ENCODE measurements at places on chromosomes 2 and 18. TPM values are rescaled to one million over a fixed set of nuclear protein-coding genes. Genes with fewer than 3 reads are reported as not detected.
A peak's percentile ranks its signal among the peaks of the same experiment; 100 is the strongest.

PDE11A gene
- 0.36 TPM for total RNA-seq

HRH4 gene
- total RNA-seq, result under 0.01 TPM

DNA sequence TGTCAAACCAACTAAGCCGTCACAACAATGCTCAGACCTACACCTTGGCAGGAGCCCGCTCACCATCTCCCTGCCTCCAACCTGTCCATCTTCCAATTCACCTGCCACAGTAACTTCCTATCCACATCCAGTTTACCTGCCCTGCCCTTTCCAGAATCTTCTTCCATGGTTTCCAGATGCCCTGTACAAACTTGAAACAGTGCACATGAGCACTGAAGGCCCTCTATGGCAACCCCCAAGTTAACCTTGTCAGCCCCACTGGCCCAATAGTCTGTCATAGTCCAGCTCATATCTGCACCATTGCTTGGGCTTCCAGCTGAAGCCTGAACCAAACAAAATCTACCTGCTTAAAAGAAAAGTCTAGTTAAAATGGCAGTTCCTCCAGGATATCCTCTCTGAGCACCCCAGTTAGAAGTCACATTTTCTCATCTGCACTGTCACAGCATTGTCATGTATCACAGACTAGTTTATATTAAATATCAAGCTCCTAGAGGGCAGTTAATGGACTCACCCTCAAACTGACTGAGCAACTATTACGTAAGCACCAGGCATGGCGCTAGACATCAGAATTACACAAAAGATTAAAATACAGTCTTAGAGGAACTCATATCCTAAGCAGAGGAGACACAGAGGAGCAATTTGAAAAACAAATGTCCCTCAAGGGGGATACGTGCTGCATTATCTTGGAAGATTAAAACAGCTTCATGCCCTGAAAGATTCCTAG is 11.6 kb downstream of the NFE2L2 start:
- H3K27ac ChIP-seq, result peak overlapping the region; percentile 48
- no peak overlapping the region for H3K4me3 ChIP-seq
- H3K36me3 ChIP-seq, result peaks cover 29% of the 10 kb centered on the region

DNA sequence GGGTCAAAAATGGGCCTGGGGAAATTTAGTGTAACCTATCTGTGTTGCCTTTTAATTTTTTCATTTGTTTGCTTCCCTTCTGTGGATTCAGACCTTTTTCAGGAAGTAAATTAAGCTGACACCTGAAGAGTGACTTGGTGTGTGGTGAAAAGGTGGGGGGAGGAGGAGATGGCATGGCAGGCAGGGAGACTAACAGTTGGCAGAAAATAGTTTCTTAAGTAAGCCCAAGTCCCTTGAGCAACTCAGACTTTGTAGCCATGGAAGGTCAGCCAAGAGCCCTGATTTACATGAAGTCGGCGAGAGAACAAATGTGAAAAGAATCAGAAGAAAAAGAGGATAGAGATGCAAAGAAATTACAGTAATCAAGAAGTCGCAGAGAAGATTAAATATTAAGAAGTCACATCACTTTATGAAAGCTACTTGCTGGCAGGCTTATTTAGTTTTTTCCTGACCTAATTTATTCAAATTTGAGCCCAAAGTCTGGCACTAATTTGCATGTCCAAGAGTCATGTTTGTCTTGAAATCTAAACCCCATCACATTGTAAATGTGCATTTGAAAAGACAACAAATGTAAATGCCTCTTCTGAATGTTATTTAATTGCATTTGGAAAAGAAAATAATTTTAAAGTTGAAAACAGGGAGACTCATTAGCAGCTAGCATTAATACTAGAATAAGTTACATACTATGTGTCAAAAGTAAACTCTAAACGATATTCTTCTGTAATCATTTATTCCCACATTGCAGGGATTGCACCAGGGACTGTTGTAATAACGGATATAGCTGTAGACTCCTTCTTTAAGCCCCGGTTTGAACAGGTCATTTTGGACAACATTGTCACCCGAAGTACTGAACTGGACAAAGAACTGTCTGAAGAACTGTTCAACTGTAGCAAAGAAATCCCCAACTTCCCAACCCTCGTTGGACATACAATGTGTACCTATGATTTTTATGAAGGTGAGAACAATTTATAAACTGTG is 19.3 kb downstream of the UPP2 start:
- H3K36me3 ChIP-seq, result no peaks in the 10 kb centered on the region
- H3K4me1 ChIP-seq, result no peaks in the 10 kb centered on the region
- DNase-seq, result no peak
- no peak overlapping the region for H3K4me3 ChIP-seq
- no peak overlapping the region for H3K27ac ChIP-seq
- H3K27me3 ChIP-seq, result peaks cover 11% of the 10 kb centered on the region

GRCh38 chr18:58996131-58996641 is 131.5 kb downstream of the ZNF532 start:
- H3K4me3 ChIP-seq, result no peak overlapping the region
- peak overlapping the region; percentile 82 for H3K27ac ChIP-seq
- peak; percentile 81 for DNase-seq
- no peaks in the 10 kb centered on the region for H3K36me3 ChIP-seq
- no peaks in the 10 kb centered on the region for H3K27me3 ChIP-seq

- DNase-seq, result no peak
- no peaks in the 10 kb centered on the region for H3K27me3 ChIP-seq
- H3K36me3 ChIP-seq, result no peaks in the 10 kb centered on the region
Observed at GRCh38 chr18:46641917-46642316, 15.1 kb downstream of the LOXHD1 start.

- H3K36me3 ChIP-seq, result no peaks in the 10 kb centered on the region
- peaks cover 5% of the 10 kb centered on the region for H3K27me3 ChIP-seq
- no peaks in the 10 kb centered on the region for H3K4me1 ChIP-seq
- DNase-seq, result no peak
Observed at GRCh38 chr2:44152865-44153669, 15.6 kb upstream of the PPM1B start.

DNA sequence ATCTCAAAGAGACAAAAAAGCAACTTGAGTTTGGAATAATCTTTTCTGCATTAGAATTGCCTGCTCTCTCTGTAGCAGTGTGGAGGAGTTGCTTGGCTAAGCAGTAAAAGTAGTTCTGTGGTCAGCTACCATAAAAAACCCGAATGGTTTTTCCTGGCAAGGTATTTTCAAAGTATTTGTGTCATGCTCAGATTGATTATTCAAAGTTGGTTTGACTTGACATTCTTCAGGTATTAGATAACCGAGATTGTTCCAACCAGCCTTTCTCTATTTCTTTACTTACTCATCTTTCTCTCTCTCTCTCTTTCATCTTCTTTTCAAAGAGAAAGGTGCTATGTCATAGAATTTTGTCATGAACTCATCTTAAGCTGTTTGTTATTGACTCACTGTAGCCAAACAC is 404.9 kb downstream of the CPS1 start:
- no peaks in the 10 kb centered on the region for H3K27me3 ChIP-seq
- no peak for DNase-seq
- H3K4me3 ChIP-seq, result no peak overlapping the region
- H3K4me1 ChIP-seq, result no peaks in the 10 kb centered on the region

- H3K4me1 ChIP-seq, result peaks cover 59% of the 10 kb centered on the region
- no peaks in the 10 kb centered on the region for H3K27me3 ChIP-seq
- no peak overlapping the region for H3K4me3 ChIP-seq
- peak overlapping the region; percentile 98 for H3K27ac ChIP-seq
- no peak for DNase-seq
Observed at GRCh38 chr2:112148477-112148876, 10.3 kb downstream of the FBLN7 start.

DNA sequence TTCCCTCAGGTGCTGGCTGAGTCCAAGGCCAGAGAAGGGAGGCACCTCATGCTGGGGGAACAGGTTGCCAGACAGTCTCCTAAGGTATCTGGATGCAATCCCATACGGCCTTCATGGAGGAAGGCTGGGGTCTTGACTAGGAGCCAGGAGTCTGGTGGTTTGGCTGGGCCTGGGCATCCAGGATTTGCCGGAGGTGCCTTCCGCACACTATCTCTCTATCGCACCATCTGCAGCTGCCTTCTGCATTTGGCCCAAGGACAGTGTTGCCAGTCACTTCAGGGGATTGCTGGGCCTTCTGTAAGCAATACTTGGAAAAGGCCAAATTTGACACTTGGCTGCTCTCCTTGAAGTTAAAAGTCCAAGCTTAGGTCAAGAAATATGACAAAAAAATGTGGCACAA is 327.2 kb downstream of the EN1 start:
- H3K27me3 ChIP-seq, result no peaks in the 10 kb centered on the region
- H3K36me3 ChIP-seq, result no peaks in the 10 kb centered on the region
- DNase-seq, result no peak
- H3K27ac ChIP-seq, result no peak overlapping the region
- H3K4me1 ChIP-seq, result no peaks in the 10 kb centered on the region

DNA sequence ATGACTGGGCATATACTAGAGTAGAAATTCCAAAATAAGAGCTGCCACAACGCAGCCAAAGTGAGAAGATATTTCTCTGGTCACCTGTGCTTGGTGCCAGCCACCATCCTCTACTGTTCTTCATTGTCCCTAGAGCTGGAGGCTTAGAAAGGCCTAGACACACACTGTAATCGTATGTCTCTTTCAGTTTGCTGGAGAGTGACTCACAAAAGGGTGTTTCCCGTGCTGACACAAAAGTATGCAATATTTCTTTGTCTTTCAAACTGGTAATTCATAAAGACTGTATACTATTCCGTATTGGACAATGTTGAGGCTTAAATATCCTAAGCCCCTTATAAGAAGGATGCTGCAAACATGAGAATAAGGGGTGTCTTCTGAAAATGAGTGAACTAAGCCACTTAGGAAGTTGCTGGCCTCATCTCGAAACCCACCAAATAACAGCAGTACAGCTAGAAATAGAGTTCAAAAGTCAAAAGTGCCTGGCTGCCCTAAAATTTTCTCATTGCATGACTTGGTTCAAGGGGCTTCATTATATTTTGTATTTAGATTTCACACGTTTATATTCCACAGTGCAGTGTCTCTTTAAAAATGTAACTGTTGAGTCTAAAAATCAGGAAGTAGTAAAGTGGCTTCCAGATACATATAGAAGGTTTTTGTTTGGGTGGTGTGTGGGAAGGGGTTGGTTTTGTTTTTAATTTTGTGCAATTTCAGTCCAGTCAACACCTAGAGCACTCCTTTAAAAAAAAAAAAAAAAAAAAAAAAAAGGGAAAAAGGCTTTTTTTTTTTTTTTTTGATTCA is 601.1 kb downstream of the ARHGAP15 start:
- no peaks in the 10 kb centered on the region for H3K27me3 ChIP-seq
- no peak overlapping the region for H3K27ac ChIP-seq
- DNase-seq, result peak; percentile 79

Data from osteoblast (primary cell).